ENCODE measurements at places on chromosomes 7 and 10.

GRCh38 chr10:131099028-131099726 is 212.3 kb downstream of the TCERG1L start:
- DNase-seq: no peak

GRCh38 chr10:12795315-12796110 is 206.0 kb downstream of the CCDC3 start:
- peak; percentile 36 for DNase-seq

- no peak for DNase-seq
Observed at GRCh38 chr10:110274072-110274627, 30.6 kb downstream of the SMNDC1 start.

GRCh38 chr10:119409906-119410305 is 132.6 kb downstream of the RGS10 start:
- DNase-seq: peak; percentile 92

DNA sequence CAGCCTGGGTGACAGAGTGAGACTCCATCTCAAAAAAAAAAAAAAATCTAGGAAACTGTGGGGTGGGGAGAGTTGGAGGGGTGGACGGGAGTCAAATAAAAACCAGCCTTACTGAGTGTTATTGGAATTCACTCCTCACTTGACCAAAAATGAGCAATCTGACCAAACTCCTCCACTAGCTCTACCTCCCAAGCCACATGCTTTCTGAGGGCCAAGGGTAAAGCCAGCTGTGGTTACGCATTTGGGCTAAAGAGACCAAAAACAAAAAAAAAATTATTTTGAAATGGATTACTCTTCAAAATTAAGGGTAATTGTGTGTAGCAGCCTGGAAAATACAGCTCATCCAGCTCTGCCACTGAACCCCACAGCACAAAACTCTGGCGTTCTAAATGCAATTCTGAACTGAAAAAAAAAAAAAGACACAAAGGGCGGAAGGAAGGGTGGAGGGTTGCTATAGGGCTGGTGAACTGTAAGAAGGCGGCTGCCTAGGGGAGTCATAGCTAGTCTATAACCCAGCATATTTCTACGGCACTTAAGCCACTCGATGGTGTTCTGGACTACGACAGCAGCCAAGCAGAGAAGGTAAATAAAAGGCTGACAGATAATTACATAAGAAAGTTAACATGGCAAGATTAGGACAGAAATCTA is 7.8 kb downstream of the ELMO1 start:
- no peak for DNase-seq

DNA sequence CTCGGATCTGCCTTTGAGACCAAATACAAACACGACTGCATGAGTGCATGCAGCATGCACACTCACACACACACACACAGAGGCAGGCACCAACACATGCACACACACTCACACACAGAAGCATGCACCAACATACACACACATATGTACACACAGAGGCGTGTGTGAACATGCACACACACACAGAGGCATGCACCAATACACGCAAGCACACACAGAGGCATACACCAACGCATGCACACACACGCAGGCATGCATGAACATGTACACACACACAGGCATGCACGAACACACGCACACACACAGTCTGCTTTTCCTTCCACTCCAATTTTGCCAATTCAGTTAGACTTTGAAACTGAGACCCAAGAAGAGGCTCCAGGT is 67.3 kb upstream of the COL13A1 start:
- DNase-seq: no peak

DNA sequence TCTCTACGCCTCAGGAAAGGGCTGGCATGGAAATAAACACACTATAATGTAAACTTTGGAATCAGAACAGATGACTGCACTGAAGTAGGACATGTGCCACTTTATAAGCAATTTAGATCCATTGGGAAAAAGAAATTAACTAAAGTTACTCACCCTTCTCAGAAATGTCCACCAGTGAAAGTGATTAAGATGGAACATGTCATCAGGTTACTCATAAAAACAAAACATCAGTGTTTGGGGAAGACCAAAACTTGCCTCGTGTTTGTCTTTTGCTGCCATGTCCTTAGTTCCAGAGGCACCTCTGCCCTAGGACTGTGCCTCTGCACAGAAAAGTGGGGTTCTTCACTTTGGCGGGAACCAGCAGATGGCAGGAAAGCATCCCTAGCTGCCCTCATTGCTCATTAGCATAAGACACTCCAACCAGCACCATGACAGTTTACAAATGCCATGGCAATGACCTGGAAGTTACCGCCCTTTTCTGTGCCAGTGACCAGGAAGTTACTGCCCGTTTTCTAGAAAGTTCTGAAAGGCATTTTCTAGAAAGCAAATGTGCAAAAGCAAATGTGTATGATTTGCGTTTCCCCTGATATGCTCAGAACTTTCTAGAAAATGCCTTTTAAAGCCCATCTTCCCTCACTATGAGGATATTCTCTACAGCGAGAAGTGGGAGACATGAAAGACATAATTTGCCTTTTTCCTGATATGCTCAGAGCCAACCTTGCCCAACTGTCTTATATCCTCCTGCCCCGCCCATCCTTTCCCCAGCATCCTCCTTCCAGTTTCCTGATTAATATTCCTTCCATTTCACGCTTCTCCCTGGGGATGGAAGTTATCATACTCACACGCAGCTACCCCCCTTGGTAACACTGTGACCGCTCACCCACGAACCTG is 258.2 kb downstream of the USP6NL start:
- DNase-seq: no peak

GRCh38 chr7:30201161-30201666 is 66.4 kb downstream of the MTURN start:
- DNase-seq: no peak

DNA sequence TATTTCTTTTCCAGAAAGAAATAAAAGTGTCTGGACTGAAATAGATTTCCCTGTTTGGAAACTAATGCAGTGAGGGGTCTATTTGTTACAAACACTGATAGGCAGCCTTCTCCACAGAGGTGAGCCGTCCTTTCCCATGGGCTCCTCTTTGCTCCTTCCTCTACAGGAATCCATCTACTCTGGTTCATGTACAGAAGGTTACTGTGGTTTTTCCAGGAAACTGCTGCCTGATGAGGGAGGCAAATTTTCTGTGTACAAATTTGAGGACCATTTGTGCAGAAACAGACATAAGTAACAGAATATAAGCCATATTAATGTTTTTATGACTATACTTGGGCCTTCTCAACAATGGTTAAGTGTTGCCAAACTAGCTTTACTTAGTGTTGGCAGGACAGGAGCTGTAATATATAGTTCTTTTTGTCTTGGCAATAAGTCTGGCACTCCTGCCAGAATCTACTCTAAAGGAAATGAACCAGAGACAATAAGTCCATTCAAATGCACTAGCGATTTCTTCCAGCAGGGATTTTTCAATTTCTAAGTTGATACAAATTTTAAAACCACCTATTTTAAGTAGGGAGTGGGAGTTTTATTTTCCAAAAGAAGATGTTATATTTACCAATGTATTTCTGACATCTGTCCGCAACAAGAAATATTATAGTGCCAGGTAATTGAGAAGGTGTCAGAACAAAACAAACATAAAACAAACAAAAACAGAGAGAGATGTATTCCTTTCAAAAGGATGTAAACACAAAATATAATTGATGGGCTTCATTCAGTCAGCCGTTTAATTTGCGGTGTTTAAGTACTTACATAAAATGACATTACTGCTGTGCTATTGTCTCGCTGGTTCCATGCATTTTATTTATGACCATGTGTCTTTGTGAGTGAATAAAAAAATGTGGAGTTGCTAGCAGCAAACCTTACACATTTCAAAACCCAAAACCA is 91.0 kb upstream of the NFE2L3 start:
- no peak for DNase-seq

DNA sequence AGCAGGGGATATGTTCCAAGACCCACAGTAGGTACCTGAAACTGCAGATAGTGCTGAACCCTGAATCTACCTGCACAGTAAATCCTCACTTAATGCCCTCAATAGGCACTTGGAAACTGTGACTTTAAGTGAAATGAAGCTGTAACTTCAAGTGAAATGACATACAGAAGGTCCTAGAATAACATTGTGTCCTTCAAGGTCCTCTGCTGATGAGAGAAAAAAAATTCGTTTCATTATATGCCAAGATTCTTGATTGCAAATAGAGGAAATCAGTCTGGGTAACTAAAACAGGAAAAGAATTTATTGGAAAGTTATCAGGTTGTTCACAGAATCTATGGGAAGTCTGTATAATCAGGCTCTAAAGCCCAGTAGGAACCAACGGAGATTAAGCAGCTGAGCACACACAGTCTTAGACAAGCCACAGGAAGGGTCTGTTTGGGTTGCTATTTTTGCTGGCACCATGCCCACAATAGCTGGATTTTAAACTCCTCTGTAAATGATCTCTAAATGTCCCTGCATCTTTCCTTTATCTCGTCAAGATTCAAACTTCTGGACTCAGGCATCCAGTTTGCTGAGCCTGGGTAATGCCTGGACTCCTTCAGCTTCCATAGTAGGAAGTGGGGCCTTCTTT is 57.5 kb downstream of the EXOC4 start:
- DNase-seq: no peak

DNA sequence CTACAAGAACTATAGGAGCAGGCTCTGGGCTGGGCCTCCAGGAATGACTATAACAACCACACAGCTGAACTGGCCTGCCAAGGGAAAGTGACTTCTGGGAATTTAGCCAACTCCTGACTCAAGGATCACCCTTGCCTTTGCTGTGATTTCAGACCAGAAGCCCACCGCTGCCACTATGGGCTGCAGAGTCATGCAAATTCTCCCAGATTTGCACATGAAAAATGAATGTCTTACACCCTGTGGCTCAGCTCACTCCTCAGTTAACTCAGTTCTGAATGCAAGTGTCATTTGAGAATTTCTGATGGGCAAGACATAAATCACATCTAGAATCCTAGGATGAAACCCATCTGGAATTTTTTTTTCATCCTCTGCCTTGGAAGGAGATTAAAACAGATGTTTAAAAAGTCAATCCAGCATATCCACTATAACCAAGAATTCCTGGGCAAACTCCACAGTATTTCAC is 186.5 kb upstream of the BET1 start:
- DNase-seq: no peak

All from left ventricle myocardium superior (tissue), 1 donor.